ENCODE measurements at places on chromosomes 5 and 9.

GRCh38 chr5:146633323-146633764, 117.4 kb upstream of the GPR151 start:
- no peaks in the 10 kb centered on the region for H3K27me3 ChIP-seq
- no peak for DNase-seq
- H3K36me3 ChIP-seq: peaks cover 23% of the 10 kb centered on the region
- no peak overlapping the region for H3K27ac ChIP-seq
- H3K4me3 ChIP-seq: no peak overlapping the region

DNA sequence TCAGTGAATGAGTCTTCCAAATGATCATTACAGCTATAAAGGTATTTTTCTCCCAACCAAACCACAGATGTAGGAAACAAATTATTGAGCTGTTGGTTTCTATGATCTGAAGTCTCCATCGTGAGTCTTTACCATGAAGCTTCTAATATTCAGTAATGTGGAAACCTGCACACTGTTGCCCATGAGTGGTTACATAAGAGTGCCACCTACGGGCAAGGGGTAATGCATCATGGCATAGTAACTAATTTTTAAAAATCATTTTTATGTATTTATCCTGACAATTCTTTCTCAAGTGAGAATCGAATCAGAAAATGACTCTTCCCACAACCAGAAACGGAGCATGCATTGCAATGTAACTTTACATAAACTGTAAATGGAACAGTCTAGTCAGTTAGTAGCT, 282.5 kb upstream of the SMARCA2 start:
- H3K27ac ChIP-seq: no peak overlapping the region
- H3K27me3 ChIP-seq: peaks cover 37% of the 10 kb centered on the region
- H3K4me1 ChIP-seq: no peaks in the 10 kb centered on the region
- no peak overlapping the region for H3K4me3 ChIP-seq
- no peak for DNase-seq

DNA sequence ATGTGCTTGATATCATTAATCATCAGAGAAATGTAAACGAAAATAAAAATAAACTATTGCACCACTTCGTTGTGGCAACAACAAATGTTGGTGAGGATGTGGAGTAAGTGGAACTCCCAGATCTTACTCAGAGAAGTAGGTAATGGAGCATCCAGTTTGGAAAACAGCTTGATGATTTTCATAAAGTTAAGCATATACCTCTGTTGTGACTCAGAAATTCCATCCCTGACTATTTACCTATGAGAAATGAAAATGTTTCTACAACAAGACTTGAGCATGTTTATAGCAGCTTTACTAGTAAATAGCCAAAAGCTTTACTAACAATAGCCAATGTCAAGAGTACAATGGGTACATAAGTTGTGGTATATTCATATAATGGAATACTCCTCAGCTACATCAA, 214.7 kb upstream of the NMUR2 start:
- H3K27me3 ChIP-seq: no peaks in the 10 kb centered on the region
- no peak overlapping the region for H3K27ac ChIP-seq
- H3K4me3 ChIP-seq: no peak overlapping the region
- no peaks in the 10 kb centered on the region for H3K36me3 ChIP-seq
- no peaks in the 10 kb centered on the region for H3K4me1 ChIP-seq

DNA sequence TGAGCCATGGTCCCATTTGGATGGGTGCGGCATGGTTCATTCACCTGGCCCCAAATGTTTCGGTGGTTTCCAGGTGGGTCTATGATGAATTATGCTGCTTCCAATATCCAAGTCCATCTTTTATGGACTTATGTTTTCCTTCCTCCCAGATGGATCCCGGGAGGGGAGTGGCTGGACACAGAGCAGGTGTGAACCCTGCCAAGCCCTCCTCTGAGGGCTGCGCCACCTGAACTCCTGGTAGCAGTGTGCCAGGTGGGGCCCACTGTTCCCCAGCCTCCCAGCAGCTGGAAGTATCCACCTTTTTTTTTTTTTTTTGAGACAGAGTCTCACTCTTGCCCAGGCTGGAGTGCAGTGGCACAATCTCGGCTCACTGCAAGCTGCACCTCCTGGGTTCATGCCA, 42.9 kb downstream of the WNK2 start:
- peaks cover 32% of the 10 kb centered on the region for H3K27me3 ChIP-seq
- no peaks in the 10 kb centered on the region for H3K4me1 ChIP-seq
- no peak overlapping the region for H3K27ac ChIP-seq
- DNase-seq: no peak
- H3K4me3 ChIP-seq: no peak overlapping the region
- H3K36me3 ChIP-seq: no peaks in the 10 kb centered on the region

- no peaks in the 10 kb centered on the region for H3K4me1 ChIP-seq
- no peaks in the 10 kb centered on the region for H3K27me3 ChIP-seq
- H3K4me3 ChIP-seq: no peak overlapping the region
- H3K36me3 ChIP-seq: no peaks in the 10 kb centered on the region
- DNase-seq: no peak
Measured at GRCh38 chr5:37954561-37954960, 114.7 kb upstream of the GDNF start.

GRCh38 chr9:9585920-9586319, 1026.9 kb downstream of the PTPRD start:
- DNase-seq: no peak
- H3K36me3 ChIP-seq: no peaks in the 10 kb centered on the region
- no peaks in the 10 kb centered on the region for H3K4me1 ChIP-seq
- no peak overlapping the region for H3K27ac ChIP-seq
- no peaks in the 10 kb centered on the region for H3K27me3 ChIP-seq
- H3K4me3 ChIP-seq: no peak overlapping the region

GRCh38 chr9:112894699-112895098, 4.0 kb upstream of the SLC46A2 start:
- no peak overlapping the region for H3K27ac ChIP-seq
- H3K4me1 ChIP-seq: no peaks in the 10 kb centered on the region
- no peak for DNase-seq

DNA sequence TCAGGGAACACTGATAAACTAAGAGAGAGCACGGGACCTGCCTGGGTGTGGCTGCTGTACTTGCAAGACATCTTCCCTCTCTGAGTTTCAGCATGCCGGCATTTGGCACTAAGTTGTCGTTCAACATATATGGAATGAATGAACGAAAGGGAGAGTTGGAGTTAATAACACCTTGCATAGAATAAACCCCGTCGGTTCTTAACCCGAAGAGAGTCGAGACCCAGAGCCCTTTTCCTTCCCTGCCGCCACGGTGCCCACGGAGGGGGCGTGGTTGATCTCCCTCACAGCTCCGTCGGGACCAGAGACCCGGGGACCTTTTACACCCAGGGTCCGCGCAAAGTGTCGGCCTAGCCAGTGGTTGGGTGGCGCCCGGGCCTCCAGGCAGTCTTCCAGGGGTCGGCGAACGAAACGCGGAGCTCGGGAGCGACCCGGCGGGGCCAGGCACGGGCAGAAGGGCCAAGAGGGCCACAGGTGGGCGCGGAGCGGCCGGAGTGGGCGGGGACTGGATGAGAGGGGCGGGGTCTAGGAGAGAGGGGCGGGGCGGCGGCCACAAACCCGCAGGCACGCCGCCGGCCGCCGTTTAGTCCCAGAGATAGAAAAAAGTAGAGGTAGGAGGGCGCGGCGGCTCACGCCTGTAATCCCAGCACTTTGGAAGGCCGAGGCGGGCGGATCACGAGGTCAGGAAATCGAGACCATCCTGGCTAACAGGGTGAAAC, 735 bp upstream of the RPL26L1 start:
- peaks cover 19% of the 10 kb centered on the region for H3K36me3 ChIP-seq
- H3K27me3 ChIP-seq: no peaks in the 10 kb centered on the region
- peak overlapping the region; percentile 98 for H3K4me3 ChIP-seq
- peak; percentile 33 for DNase-seq

- H3K27me3 ChIP-seq: no peaks in the 10 kb centered on the region
- no peak overlapping the region for H3K27ac ChIP-seq
- no peaks in the 10 kb centered on the region for H3K36me3 ChIP-seq
- DNase-seq: no peak
- no peak overlapping the region for H3K4me3 ChIP-seq
- H3K4me1 ChIP-seq: no peaks in the 10 kb centered on the region
Measured at GRCh38 chr5:144638787-144639186, 468.1 kb downstream of the KCTD16 start.

- H3K4me1 ChIP-seq: peaks cover 45% of the 10 kb centered on the region
- H3K27me3 ChIP-seq: no peaks in the 10 kb centered on the region
- no peak overlapping the region for H3K4me3 ChIP-seq
- no peak for DNase-seq
- H3K36me3 ChIP-seq: peaks cover 2% of the 10 kb centered on the region
- no peak overlapping the region for H3K27ac ChIP-seq
Measured at GRCh38 chr5:157598350-157598936, 22.9 kb upstream of the ADAM19 start.

GRCh38 chr5:65801352-65801783, 79.4 kb downstream of the NLN start:
- H3K4me3 ChIP-seq: no peak overlapping the region
- no peaks in the 10 kb centered on the region for H3K36me3 ChIP-seq
- no peak for DNase-seq
- H3K27ac ChIP-seq: no peak overlapping the region

- no peaks in the 10 kb centered on the region for H3K36me3 ChIP-seq
- no peak overlapping the region for H3K4me3 ChIP-seq
- no peak overlapping the region for H3K27ac ChIP-seq
- DNase-seq: no peak
- H3K4me1 ChIP-seq: no peaks in the 10 kb centered on the region
Measured at GRCh38 chr5:149257889-149258705, 13.6 kb upstream of the AFAP1L1 start.

DNA sequence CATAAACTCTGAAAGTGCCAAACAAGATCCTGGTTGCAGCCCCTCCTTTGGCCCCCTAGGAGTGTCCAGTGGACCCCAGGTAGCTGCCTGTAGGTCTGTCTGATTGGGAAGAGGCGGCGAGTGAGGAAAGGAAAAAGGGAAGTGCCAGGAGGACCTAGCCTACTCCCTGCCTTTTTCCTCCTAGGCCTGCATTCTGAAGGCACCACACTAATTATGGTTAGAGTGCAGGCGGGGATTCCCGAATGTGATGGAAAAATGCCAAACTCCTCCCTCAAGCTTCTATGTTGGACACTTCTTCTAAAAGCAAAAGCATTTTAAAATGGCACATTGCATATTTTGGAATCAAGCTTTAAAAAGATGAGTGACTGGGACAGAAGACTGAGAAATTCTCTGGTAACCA, 83.2 kb upstream of the SMIM15 start:
- no peak for DNase-seq
- H3K4me1 ChIP-seq: no peaks in the 10 kb centered on the region
- H3K27me3 ChIP-seq: peaks cover 13% of the 10 kb centered on the region

DNA sequence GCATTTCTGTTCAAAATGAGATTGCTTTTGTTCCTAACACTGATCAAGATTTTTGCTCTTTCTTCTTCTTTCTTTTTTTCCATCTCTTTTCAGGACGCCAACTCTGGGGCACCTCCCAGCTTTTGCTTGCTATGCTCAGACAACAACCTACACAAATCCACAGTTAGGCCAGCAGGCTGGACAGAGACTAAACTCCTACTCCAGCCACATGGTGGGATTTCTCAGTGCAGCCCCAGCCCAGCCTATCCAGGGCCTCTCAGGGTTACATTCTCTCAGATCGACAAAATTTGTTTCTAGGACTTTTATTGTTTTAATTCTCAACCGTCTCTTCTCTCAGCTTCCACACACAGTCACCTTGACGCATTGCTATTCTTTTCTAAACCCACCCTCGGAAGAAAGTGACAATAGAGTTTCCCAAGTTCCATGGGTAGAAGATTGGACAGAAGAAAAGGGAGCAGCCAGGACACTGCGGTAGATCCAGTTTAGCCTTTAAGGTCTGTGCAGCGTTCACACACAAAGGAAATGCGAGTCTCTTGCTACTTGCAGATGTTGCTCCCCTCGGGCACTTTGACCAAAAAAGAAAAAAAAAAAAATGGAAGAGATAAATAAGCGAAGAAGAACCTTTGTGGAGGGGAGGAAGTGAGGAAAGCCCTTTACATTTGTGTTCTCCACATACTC, 588.6 kb upstream of the GRAMD2B start:
- no peak overlapping the region for H3K4me3 ChIP-seq
- DNase-seq: no peak
- H3K36me3 ChIP-seq: no peaks in the 10 kb centered on the region
- no peak overlapping the region for H3K27ac ChIP-seq
- no peaks in the 10 kb centered on the region for H3K27me3 ChIP-seq
- no peaks in the 10 kb centered on the region for H3K4me1 ChIP-seq

DNA sequence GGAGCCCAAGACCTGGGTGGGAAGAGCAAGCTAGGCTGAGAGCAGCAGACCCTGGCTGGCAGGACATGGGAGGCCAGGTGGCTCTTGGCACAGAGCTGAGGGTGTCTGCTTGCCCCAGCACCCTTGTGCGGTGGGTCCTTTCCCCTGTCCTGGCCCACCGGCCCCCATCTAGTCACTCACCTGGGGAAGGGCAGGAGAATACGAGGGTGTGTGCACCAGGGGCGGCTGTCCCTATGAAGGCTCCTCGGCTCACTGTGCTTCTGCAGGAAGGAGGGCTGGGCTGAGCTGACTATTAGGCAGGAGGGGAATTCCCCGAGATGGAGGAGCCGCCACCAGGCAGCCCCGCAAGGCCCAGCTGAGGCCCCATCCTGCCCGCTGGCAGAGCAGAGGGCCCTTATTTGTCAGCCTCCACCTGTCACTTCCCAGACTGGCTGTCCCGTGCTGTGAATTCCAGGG, 6.1 kb upstream of the TNIP1 start:
- peak overlapping the region; percentile 68 for H3K27ac ChIP-seq
- no peaks in the 10 kb centered on the region for H3K27me3 ChIP-seq
- peaks cover 17% of the 10 kb centered on the region for H3K36me3 ChIP-seq
- peak; percentile 43 for DNase-seq

DNA sequence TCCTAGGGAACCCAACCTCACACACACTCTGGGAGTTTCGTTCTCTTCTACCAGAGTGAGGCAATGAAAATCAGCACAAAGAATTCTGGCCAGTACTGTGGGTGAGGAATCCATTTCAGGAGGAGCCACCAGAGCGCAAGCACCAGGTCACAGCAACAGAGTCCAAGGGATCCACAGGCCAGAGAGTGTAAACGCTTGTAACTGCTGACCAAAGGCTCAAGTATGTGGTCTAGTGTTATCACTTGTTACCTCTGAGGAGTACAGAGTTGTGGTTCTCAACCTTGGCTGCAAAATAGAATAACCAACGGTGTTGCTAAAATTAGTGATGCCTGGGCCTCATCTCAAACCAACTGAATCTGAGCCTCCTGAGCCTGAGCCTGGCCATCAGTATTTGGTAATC, 152.5 kb upstream of the ZNF366 start:
- H3K4me1 ChIP-seq: no peaks in the 10 kb centered on the region
- H3K27ac ChIP-seq: no peak overlapping the region
- no peak overlapping the region for H3K4me3 ChIP-seq
- H3K36me3 ChIP-seq: no peaks in the 10 kb centered on the region

DNA sequence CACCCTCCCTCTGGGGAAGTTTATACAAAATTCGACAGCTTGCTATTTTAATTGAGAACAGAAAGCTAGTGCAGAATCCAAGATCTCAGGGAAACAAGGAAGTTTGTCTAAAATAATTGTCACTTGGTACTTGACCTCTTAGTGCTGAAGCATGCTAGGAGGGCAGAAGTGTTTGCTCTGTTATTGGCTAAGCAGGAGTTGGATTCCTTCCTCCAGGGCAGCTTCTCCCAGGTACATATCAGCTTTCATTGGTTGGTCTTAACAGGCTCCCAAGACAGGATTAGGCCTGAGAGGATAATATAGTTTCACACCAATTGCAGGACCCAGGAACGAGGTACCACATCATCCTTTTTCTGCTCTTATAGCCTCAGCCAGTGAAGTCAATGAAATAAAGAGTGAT, 432.8 kb downstream of the IRX1 start:
- H3K36me3 ChIP-seq: no peaks in the 10 kb centered on the region
- H3K27ac ChIP-seq: no peak overlapping the region
- H3K4me3 ChIP-seq: no peak overlapping the region

- peak within 1 kb of the TSS; percentile 95 for H3K27ac ChIP-seq
- peak within 1 kb of the TSS; percentile 97 for H3K4me3 ChIP-seq
- DNase-seq: peak; percentile 72
- H3K27me3 ChIP-seq: no peaks in the 10 kb centered on the region
Measured at GRCh38 chr5:138032572-138033385, at the start of gene FAM13B. Gene FAM13B (minus strand): TSS chr5:138033079. CDS start chr5:138019111, 13,968 bp downstream.
